ENCODE measurements at places on chromosomes 4 and X.

DNA sequence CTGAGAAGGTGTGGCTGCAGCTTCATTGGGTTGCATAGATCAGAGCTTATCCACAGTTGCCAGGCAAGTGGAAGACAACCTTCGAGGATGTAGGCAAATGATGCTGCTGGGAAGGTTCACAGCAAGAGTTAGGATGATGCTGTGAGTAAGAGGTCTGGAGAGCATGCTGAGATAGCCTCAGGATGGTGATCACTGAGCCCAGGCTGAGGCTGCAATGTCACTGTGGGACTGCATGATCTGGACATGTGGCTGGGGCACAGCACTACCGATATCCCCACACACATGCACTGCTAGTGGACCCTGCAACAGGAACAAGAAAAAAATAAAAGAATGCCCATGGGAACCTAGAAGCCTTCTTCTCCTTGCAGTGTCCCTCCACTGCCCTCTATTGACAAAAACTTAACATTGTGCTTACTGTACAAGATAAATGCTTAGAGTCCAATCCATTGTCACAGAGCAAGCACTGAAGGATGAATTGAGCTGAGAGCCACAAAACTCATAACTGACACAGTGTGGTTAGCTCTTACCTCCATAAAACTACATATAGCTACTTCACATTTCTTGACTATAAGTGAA lies 105.6 kb downstream of the CNKSR2 start:
- DNase-seq, result no peak

- no peak for DNase-seq
These were observed 61.7 kb upstream of the HAND2 start for GRCh38 chr4:173591760-173592159.

- DNase-seq, result no peak
These were observed 1.9 kb downstream of the DMP1 start for GRCh38 chr4:87651941-87652340.

GRCh38 chr4:108492816-108493595 lies 127.4 kb upstream of the RPL34 start:
- no peak for DNase-seq

GRCh38 chrX:65985922-65986588 lies 53.8 kb downstream of the VSIG4 start:
- DNase-seq, result no peak

GRCh38 chrX:48598614-48599013 lies 1.3 kb downstream of the WDR13 start:
- DNase-seq, result no peak

All from stimulated activated CD4-positive, alpha-beta T cell treated with anti-CD3 and anti-CD28 coated beads, Interleukin-1b, Interleukin-23, amount 100 ng/mL, for 1 hour (primary cell).